ENCODE measurements at places on chromosomes 11 and 22.

- no peak for DNase-seq
Observed at GRCh38 chr11:2316169-2316962, 14.6 kb downstream of the TSPAN32 start.

- no peak for DNase-seq
Observed at GRCh38 chr22:49583341-49583740, 244.3 kb downstream of the BRD1 start.

GRCh38 chr11:100625041-100625440 lies 62.0 kb upstream of the ARHGAP42 start:
- DNase-seq = no peak

DNA sequence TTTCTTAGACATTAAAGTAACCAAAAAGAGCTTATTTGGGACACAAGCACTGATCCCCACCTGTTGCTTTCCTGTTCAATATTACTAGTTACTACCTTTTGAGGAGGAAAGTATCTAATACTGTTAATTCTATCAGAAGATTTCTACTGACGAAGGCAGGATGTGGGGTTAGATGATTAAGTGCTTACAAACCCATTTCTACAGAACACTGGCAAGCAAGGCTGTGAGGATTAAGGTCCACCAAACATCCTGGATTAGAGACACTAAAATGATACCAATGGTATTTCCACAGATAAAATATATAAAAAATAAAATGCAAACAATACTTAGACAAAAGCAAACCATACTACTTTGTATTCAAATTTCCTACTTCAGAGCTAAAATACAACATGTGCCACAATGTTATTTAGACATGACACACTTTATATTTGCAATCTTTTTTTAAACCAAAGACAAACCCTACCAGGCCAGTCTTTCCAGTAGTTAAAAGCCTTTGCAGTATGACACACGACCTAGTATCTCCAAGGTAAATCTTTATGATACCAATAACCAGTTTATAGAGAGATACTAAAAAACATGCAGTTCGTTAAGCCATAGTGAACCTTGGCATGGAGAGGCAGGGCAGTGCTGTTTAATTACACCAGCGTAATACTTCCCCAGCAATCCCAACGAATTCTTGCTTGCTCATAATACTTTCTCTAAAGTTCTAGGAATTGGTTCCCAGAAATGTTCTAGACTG lies 71.2 kb upstream of the TP53AIP1 start:
- DNase-seq = no peak

- no peak for DNase-seq
Observed at GRCh38 chr22:23059284-23059948, 10.9 kb upstream of the GNAZ start.

GRCh38 chr11:12696911-12697581 lies 22.8 kb downstream of the TEAD1 start:
- DNase-seq = no peak

DNA sequence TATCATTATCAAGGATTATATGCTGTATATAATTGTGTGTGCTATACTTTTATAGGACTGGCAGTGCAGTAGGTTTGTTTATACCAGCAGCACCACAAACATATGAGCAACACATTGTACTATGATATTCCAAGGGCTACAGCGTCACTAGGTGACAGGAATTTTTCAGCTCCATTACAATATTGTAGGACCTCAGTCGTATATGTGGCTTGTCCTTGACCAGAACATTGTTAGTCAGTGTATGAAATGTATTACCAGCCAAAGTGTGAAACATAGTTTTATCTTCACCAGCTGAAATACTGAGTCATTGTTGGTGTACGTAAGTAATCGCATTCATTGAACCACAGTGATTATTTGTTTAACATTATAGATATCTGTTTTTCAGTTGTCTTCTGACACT lies 20.4 kb downstream of the JHY start:
- DNase-seq = no peak

GRCh38 chr22:45112136-45112879 lies 51.4 kb upstream of the NUP50 start:
- no peak for DNase-seq

DNA sequence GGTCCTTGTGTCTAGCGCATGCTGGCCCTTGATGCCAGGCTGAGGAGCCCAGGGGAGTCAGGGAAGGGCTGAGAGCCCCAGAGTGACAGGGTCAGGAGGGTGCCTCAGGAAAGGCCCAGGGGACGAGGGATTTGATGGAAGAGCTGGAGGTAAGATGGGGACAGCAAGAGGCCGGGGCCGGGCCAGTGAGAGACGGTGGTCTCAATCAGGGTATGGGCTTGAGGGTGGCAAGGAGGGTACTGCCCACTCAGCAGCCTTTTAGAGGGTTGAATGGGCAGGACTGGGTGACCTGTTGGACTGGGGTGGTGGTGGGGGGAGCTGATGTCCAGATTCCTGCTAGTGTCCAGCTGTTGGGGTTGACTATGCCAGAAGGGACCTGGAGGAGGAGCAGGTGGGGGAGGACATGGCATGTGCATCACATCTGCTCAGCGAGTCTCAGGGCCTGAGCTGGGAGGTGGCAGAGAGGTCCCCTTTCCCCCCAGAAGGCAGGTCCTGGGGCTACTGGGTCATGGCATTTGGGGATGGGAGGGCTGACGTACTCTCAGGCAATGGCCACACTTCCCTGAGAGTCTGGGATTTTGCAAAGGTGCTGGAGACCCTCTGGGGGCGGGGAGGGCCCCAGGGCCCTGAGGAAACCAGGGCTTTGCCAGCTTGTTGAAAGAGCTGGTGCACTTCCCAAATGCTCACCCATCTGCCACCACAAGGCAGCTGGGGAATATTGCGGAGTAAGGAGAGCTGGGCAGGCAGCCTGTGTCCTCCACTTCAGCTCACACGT lies 18.4 kb downstream of the MYO7A start:
- no peak for DNase-seq

- DNase-seq = no peak
Observed at GRCh38 chr11:128777369-128778011, 83.6 kb downstream of the FLI1 start.

- no peak for DNase-seq
Observed at GRCh38 chr11:77589181-77589520, 602 bp upstream of the AQP11 start.

GRCh38 chr11:108500721-108501120 lies 2.5 kb upstream of the POGLUT3 start:
- DNase-seq = no peak

GRCh38 chr11:119919656-119920055 lies 190.7 kb upstream of the NECTIN1 start:
- no peak for DNase-seq

- DNase-seq = no peak
Observed at GRCh38 chr22:49949914-49950292, 10.7 kb upstream of the PIM3 start.

DNA sequence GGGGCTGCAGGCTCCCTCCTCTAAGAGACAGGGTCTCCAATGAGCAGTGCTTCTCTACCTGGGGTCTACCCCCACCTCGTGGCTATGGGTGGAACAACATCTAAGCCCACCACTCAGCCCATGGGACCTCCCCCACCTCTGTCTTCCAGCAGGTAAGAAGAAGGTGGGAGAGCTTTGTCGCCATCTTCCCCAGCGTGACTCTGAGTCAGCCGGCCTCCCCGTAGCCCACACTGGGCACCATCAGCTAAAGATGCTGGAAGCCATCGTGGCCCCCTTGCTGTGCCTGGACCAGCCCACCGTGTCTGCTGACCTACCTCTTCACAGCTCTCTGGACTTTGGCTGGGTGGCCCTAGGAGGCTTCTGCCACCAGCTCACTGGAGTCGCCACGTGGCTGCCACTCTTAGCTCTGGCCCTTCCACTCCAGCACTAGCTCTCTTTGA lies 944 bp downstream of the C11orf86 start:
- no peak for DNase-seq

- peak; percentile 72 for DNase-seq
Observed at GRCh38 chr11:58561394-58562098, 14.1 kb downstream of the LPXN start.

GRCh38 chr11:34492806-34493414 lies 20.7 kb downstream of the ELF5 start:
- no peak for DNase-seq

- DNase-seq = no peak
Observed at GRCh38 chr11:35066783-35067423, 72.1 kb upstream of the CD44 start.

- DNase-seq = no peak
Observed at GRCh38 chr22:49373801-49374226, 453.9 kb downstream of the BRD1 start.

GRCh38 chr22:31248138-31248745 lies 36.1 kb downstream of the LIMK2 start:
- DNase-seq = peak; percentile 71

GRCh38 chr11:33825854-33826560 lies 51.7 kb upstream of the FBXO3 start:
- no peak for DNase-seq

DNA sequence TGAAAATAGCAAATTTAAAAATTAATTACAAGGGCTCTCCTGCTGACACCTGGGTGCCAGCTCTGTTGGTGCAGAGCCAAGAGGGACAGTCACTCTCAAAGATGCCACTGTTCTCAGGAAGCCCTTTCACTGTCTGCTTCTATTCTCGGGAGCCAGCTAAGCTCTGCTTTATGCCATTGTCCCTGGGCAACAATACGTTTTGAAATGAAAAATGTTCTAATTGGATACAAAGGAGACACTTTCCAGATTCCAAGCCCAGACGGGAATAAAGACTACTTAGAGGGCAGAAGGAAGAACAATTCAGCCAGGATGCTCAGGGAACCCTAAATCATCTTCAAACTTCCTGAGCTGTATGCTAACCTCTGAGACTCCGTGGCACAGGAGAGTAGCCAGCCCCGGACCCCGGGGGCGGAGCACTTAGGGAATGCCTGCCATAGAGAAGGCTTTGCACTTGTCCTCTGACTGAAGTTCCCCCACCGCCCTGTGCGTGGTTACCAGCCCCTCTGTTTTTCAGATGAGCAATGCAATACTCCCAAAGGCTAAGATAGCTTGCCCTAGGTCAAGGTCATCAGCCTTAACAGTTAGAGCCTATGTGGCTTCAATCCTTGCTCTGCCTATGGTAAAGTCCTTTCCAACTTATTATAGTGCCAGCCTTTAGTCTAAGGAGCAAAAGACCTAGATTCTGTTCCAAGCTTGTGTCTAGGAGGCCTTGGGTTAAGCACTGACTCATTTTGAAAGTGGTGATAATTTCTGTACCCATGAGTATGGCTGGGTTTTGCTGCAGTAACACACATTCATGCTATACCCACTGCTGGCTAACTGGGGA lies 150.9 kb downstream of the CACNA1I start:
- DNase-seq = no peak

Measured in epithelial cell of proximal tubule (primary cell).